Activated T-helper 1 cell treated with anti-CD3 and anti-CD28 coated beads, Interleukin-2, amount 50 U/mL, for 16 hours (primary cell): ENCODE measurements at places on chromosomes 2 and 18.

- no peak for DNase-seq
Measured at GRCh38 chr2:29201979-29202378, 86.8 kb downstream of the CLIP4 start.

DNA sequence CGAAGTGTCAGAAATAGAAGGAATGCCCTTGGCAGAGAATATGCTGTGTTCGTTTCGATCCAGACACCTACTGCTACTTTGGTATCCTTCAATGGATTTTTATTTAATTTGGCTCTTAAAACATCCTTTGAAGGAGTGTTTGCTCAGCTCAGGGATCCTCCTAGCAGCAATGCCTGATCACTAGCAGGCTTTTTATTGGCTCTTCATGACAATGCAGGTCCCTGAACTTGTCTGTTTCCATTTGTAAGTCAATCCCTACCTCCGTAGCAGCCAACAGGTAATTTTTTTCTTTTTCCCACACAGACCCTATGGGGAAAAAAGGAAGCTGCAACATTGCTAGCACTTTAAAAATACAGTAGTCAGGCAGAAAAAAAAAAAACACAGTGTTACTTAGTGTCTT, 366.2 kb upstream of the LRRTM1 start:
- DNase-seq, result no peak

DNA sequence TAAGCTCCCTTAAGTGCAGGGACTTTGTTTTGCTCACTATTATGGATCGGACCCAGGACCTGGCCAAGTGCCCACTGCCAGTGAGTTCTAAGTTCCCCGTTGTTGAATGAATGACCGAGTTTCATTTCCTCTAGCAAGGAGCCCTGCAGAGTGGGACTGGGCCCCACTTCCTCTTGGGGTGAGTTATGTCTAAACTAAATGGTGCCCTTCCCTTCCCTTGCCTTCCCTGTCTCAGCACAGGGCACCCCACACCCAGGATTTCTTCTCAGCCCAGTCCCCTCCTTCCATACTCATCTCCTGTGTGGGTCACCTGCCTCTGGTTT, 195.3 kb upstream of the HS6ST1 start:
- no peak for DNase-seq

DNA sequence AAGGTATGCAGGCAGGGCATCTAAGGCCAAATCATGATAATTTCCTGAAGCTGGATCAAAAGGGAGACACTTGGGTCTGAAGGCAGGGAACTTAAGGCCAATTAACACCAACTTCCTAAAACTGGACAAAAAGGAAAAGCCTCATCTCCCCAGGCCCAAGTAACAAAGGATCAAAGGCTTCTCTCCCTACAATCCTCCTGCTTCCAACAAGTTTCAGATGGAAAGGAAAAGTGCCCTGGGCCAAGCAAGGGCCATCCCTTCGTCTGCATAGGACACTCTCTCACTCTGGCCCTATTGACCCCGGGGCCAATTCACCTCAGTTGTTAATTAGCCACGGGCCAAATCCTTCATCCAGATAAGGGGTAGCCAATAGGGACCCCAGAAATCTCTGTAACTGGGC, 1335.8 kb upstream of the CDH2 start:
- DNase-seq, result no peak

- no peak for DNase-seq
Measured at GRCh38 chr2:10371441-10372196, 68.9 kb downstream of the HPCAL1 start.

GRCh38 chr2:132725148-132725547, 55.1 kb upstream of the LYPD1 start:
- DNase-seq, result no peak

DNA sequence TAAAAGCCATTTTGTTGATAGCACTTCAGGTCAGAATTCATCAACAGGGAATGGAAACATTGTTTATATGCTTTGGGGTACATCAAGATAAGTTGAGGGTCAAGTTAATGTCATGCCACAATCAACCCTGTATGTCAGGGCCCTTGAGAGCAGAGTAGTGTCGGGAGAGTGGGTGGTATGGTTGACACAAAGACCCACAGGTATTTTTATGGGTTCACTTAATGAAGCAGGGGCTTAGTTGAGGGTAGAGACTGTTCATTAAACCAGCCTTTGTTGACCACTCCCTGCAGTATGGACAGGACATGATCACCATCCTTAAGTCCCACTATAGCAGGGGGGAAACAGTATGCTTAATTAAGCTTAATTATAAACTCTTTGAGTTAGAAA, 5.7 kb downstream of the RPL37A start:
- no peak for DNase-seq

- DNase-seq, result no peak
Measured at GRCh38 chr2:108236676-108237335, 3.0 kb upstream of the SULT1C3 start.

- DNase-seq, result no peak
Measured at GRCh38 chr2:58138396-58139030, 91.9 kb downstream of the VRK2 start.
